Amniotic stem cell (primary cell): ENCODE measurements at places on chromosomes 5 and 9.

- no peak for DNase-seq
Measured at GRCh38 chr9:2967766-2968165, 123.9 kb upstream of the PUM3 start.

DNA sequence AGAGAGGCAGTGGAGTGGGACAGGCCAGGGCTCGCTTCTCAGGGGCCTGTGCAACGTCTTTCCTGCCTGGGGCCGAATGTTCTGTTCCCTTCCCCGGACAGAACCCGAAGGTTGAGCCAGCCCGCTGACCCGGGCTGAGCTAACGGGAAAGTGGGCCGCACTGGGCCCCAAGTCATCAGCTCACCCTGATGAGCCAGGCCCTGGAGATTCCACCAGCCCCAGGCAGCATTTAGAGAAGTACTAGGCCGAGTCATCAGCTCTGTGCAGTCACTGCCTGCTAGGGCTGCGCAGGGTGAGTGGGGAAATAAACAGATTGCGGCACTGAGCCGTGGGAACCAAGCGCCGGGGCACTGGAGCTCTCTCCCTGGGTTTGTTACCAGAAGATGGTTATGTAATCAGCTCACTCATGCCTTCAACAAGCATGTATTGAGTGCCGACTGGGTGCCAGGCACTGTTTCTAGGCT is 29.1 kb upstream of the DUSP1 start:
- DNase-seq = peak; percentile 35

DNA sequence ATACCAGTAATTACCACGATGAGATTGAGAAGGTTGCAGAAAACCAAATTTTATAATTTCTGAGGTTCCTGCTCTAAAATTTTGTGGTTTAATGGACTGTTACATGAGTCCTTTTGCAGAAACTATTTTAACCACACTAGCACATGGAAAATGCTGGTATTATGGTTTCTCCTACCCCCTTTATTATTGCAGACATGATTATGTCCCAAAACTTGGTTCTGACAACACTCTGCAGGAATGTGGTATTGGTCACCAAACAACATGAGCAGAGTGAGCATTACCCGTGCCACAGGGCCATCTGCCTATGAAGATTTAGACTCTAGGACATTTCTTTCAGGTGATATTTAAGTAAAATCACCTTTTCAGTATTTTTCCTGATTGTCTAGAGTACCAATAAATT is 2.8 kb upstream of the ECM2 start:
- DNase-seq = no peak

GRCh38 chr9:88221105-88221504 is 82.8 kb upstream of the SPATA31C2 start:
- no peak for DNase-seq

- no peak for DNase-seq
Measured at GRCh38 chr9:121169094-121169601, 32.5 kb downstream of the RAB14 start.

DNA sequence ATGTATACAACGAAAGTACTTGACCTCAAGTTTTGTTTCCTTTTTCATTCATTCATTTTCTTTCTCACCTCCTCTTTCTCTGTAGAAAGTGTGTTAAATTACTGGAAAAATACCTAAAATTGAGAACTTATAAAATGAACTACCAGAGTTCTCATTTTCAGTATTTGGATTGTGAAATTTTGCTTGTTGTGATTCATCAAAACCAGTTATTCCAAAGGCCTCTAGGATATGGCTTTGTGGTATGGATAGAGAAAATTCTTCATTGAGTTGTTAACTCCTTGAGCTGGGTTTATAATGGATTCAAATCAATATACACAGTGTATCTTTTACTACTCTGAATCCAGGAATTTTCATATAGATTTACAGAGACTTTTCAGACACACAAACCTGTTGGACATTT is 287.6 kb downstream of the KDM4C start:
- no peak for DNase-seq

DNA sequence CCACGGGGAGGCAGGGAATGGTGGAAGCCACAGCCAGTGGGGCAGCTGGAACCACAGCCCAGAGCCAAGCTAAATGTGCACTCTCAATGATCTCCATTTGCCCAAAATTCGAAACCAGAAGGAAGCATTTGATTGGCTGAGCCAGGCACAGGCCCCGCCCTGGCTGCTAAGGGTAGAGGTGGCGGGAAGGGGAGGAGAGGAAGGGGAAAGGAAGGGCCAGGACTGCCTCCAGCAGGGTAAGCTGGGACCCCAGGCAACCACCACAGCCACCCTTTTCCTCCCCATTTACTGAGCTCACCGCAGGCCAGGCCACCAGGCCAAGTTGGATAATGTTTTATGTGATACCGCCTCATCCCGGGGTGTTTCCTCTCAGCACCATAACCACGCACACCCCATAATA is 100.3 kb upstream of the RAPGEF1 start:
- no peak for DNase-seq

- DNase-seq = no peak
Measured at GRCh38 chr5:170826117-170826516, 35.7 kb upstream of the RANBP17 start.

GRCh38 chr5:113099822-113100221 is 123.2 kb downstream of the DCP2 start:
- DNase-seq = no peak
